ENCODE measurements at places on chromosomes 1 and 21.

- DNase-seq: no peak
These were observed 41.3 kb upstream of the GNG12 start for GRCh38 chr1:67874501-67875111.

- DNase-seq: no peak
These were observed 95.6 kb downstream of the ASH1L start for GRCh38 chr1:155466996-155467395.

DNA sequence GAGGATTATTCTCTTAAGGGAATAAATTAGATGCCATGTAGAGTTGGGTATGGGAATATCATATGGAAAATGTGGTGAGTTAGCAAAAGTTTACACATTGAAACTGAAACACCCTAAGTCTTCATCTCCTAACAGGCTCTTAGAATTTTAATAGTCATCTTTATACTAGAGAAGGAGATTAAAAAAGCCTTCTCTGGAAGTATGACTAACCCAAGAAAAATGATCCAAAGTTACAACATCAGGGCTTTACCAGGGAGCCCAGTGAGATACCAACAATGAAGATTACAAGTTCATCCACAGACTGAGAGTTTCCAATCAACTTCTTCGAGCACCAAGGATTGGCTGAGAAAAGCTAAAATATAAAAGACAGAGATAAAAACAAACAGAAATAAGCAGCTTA, 70.0 kb upstream of the KIAA0040 start:
- no peak for DNase-seq

DNA sequence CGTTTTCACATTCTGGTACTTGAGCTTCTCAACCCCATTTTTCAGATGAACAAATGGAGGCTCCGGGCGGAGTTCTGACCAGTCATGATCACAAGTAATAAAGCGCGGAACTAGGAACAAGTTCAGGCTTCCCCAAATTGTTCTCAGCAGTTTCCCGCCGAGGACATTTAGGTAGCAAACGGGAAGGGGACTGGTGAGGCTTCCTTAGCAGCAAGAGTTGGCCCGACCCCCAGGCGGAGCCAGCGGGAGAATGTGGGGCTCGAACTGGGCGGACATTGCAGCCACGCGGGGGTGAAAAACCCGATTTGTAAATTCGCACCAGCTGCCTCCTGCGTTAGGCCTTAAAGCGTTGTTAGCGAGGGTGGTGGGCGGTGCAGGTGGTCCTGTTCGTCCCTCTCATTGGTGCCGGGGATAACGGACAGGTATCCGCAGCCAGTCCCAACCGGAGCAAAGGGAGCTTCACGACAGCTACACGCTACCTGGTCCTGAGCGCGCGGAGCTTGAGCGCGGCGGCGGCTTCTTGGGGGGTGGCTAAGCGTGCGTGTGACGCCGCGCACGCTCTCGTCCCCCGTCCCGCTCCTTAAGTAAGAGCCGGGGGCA, 15.3 kb downstream of the SEMA6C start:
- no peak for DNase-seq

DNA sequence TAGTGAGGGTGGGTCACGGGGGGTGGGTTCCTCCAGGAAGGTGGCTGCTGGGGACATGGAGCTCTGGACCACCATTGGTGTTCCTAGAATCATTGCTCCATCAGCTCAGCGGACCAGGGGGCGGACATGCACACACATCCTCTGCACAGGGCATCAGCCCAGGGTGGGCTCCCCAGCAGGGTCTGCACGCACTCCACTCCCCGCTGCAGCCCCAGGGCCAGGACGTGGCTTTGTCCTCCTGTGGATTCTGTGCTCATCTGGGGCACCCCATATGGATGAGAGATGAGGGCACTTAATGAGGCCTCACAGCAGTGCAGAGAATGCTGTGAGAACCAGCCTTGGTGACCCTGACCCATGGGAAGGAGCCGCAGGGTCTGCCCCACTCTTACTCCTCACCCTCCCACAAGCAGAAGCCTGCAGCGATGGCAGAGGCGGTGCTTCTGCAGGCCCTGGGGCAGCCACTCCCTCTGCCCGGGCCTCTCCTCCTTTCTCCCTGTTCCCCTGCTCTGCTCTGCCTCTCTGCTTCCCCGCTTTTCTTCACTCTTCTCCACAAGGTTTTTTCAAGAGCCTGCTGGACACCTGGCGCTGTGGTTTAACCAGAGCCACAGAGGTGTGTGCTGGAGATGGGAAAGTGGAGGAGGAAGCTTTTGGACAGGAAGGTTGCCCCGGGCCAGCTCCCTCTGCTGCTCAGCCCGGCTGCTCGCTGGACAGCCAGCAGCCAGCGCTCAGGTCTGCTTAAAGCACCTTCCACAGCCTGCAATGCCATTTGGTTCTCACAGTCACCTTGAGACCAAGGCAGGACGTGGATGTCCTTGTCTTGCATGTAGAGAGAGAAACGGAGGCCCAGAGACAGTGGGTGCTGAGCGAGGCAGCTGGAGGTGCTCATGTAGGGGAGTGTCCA, 26.3 kb upstream of the PCBP3 start:
- DNase-seq: no peak

GRCh38 chr21:17903029-17903806, 84.1 kb upstream of the C21orf91 start:
- DNase-seq: peak; percentile 9

GRCh38 chr21:28617300-28617699, 375.4 kb downstream of the LTN1 start:
- DNase-seq: no peak

GRCh38 chr1:51044834-51045233, 57.2 kb upstream of the C1orf185 start:
- DNase-seq: peak; percentile 26

DNA sequence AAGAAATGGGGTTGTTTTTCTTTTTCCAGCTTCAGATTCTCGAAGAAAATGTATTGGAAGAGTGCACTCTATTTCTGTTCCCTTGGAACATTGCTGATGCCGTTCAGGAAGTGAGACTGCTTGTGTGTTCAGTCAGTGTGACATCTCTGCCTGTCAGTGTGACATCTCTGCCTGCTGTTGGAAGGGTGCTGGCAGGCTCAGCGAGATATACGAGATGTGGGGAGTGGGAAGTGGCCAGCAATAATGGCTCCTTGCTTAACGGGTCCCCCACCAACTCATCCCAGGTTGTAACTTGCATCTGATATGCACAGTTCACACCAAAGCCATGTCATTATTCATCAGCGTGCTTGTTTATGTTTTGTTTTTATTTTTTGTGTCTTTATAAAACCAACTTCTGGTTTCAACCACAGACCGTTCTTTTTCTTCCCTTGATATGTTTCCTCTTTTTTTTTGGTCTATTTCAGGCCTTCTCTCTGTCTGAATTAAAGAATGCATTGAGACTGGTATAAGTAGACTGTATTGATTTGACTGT, 145.4 kb downstream of the GALNT2 start:
- DNase-seq: no peak

DNA sequence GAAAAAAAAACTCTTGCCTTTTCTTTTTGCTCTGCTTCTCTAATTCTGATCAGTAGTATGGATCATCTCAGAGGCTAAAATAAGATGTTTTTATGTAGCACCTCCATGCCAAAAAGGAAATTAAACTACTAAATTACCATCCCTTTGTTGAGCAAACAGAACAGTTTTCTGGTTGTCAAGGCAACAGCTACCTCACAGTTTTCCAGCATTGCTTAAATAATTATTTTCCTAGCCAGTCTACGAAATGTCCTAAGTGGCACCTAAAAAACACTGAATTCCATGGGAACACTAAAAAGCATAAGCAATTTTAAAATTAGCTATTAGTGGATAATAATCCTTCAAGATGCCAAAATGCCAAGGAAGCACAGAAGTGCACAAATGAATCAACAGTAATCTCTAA, 61.7 kb downstream of the ARID4B start:
- DNase-seq: no peak

Data from hematopoietic multipotent progenitor cell treated with erythropoietin and hydrocortisone succinate and interleukin-3 and kit ligand, for 17 days (in vitro differentiated cells).